ENCODE measurements at places on chromosomes 2 and 18.

DNA sequence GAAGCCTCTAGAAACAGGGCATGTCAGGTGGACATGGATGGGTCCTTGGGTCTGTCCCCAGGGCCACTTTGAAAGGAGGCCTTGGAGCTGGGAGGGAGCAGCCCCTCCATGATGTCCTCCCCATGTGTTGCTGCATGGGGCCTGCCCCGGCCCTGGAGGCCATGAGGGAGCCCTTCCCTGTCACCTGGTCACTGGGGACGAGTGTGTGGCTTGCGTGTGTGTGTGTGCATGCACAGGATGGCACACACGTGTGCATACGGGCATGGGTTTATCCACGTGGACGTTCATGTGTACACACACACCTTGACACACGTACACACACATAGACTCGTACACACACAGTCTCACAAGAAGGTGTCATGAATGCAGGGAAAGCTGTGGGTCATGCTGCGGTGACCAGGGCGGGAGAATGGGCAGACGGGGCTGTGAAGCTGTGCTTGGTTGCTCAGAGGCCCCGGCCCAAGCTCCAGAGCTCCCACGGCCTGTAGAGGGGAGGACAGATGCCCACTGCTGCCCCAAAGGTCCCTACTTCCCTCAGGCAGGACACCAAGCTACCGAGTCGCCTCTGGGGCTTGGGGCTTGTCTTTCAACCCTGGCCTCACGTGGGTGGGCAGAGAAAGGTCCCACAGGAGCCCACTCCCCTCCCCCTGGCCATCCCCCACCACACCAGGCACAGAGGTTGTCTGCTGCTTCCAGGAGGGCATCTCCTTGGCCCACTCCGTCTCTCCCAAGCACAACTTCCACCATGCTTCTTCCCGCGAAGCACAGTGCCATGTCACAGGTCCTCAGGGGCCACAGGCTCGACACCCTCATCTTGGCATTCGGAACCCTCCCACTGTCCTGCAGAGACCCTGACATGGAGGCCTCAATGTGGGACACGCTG is 42.3 kb upstream of the GPC1 start:
- DNase-seq = no peak

- no peak for DNase-seq
These were observed 562.1 kb downstream of the TMX3 start for GRCh38 chr18:68152770-68153169.

DNA sequence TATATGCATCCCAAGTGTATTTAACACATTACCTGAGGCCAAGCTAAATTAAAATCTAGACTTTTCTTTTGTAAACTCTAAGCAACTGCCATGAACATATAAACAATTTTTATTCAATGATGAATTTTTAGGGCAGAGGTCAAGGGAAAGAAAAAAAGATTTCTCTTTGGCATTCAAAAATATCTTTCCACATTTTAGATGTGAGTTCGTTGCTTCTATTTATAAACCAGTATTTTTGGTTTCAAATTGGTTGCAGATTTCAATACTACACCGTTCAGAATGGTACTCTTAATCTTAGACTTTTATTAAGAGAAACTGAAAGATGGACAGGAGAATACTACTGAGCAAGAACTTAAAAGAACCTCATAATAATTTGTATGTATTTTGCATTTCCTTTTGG is 293.6 kb upstream of the CCDC68 start:
- no peak for DNase-seq

- DNase-seq = no peak
These were observed 42.8 kb downstream of the CCDC102B start for GRCh38 chr18:68840554-68841263.

- DNase-seq = no peak
These were observed 22.0 kb downstream of the FHL2 start for GRCh38 chr2:105376789-105377240.

DNA sequence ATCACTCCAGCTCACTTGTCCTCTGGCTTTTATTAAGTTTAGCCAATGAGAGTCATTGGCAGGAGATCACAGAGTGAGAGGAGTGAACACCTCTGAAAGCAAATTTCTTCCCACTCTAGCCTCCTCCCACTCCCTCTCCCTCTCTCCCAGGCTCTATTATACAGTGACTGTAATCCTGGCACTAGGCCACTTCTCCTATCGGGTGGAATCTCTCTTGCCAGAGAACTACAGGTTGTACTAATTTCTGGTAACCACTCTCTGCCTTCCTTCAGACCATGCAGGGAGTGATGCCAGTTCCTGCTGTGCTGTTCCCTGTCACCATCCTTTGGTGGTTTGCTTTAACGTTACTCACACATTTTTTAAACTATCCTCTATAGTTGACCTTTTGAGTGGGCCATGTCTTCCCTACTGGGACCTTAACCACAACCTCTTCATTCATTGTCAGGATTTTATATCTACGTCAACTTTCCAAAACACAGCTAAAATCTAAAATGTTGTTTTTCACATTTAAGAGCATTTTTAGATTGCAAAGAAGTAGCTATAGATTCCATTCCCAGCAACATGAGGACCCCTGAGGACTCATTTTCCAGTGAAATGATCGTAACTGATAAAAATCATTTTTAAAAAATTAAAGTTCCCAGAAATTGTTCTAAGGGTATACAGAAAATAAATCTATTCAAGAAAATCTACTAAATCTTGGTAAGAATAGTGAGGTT is 217.1 kb downstream of the MREG start:
- DNase-seq = no peak

DNA sequence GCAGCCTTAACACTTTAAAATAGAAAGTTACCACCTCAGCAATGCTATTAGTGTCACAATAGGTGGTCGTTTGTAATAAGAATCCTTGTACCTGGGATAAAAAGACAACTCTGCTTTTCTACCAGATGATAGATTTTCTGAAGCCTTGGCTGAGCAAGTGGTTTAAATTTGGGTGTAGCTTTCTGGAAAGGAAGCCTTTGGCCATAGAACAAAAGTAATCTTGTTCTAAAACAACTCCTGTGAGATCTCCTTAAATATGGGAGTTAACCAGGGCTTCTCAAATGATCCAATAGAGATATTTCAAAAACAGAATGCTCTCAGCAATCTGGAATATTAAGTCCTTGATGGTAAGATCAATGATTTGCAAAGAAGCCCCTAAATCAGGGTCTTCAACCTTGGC is 261.6 kb downstream of the ZNF516 start:
- no peak for DNase-seq

- DNase-seq = no peak
These were observed 174.9 kb downstream of the ETAA1 start for GRCh38 chr2:67571785-67572718.

GRCh38 chr2:155060896-155061295 is 362.4 kb downstream of the KCNJ3 start:
- DNase-seq = no peak
